ENCODE measurements at places on chromosomes 1 and 21.

GRCh38 chr1:47621977-47622376 is 184.1 kb downstream of the FOXD2 start:
- DNase-seq = peak; percentile 20

- peak; percentile 75 for DNase-seq
These were observed 29.0 kb downstream of the DHCR24 start for GRCh38 chr1:54857746-54858561.

DNA sequence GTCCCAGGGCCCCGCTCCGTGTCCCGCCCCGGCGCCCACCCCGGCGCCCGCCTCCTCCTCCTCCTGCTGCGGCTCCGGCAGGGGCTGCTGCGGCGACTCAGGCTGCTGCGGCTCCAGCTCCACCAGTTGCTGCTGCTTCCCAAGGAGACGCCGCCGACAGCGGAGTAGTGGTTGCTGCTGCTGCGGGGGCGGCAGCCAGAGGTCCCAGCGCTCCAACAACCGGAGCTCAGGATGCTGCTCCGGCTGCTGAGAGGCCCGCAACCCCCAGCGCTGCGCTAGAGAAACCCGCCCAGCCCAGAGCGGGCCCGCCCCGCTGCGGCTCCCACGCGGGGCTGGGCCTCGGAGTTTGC is 1.1 kb downstream of the CRCT1 start:
- peak; percentile 5 for DNase-seq

DNA sequence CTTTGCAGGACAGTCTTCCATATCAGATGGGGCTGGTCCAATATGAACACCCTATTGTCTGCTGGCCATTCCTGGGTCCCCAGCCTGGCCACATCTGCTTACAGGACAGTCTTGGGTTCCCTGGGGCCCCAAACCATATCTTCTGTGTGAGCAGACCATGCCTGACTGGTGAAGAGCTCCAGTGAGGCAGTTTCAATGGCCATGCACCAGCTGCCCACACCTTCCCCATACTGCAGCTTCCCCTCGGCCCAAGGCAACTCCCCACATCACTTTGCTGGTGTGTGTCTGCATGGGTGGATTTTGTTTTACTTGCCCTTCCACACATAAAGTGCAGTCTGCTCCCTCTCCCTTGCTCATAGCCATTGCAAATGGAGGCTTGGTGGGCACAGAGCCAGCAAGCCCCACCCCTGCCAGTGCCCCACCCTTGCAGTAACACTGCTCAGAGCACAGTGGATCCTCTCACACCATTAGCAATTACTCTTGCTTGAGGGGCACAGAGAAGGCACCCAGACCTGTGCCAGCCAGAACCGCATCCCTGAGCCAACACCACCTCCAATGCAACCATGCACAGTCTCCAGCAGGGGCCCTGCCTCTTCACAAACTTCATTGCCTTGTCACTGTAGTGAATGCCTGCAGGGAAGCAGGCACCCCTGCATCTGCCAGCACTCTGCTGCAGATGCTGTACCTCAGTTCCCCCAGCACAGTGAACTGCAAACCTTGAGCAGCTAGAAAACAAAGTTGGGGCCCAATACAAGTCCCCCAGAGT is 474.5 kb upstream of the BEND5 start:
- no peak for DNase-seq

DNA sequence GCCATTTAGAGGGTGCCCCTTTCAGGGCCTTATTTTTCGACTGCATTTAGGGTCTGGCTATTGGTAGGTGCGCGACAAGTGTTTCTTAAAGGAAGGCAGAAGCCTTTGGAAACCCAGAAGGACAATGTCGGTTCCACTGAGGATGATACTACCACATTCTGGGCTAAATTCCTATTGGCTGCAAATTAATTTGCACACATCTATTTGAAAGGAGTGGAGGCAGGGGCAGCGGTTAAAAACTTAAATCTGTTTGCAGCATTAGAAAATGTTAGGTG is 1.1 kb downstream of the PATJ start:
- DNase-seq = no peak

- DNase-seq = peak; percentile 60
These were observed 26.9 kb upstream of the CCN1 start for GRCh38 chr1:85553416-85554335.

- peak; percentile 87 for DNase-seq
These were observed 180.6 kb upstream of the EDN2 start for GRCh38 chr1:41664861-41665640.

DNA sequence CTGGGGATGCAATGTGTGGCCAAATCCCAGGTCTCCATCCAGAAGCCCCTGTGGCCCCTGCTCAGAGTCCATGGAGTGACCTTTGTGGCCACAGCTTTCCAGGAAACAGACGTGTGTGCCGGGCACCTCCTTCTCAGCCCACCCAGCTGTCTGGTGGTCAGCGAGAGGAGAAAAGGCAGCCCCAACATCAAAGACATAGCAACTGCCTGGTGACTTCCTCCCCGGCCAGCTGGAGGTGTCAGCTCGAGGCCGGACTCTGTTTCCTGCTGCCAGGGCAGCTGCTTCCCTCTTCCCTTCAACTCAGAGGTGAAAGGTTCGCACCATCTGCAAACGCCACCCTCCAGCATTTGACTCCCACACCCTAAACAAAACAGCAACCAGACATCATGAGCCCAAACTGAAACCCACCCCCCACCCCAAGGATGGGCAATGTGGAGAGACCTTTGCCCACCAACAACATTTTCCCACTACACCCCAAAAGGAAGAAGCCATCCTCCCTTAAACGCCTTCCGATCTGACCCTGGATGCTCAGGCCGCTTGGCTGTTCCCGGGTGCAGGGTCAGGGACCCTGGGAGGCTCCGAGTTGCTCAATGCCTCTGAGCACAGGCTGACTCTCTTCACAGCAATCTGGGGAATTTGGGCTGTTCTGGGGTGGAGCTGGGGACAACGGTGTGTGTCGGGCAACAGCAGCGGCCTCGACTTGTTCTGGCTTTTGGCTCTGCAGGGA is 162.3 kb downstream of the PSMG1 start:
- DNase-seq = peak; percentile 89

- peak; percentile 96 for DNase-seq
These were observed at the start of gene ZNF669 for GRCh38 chr1:247103859-247104591. Gene ZNF669 (minus strand): TSS chr1:247104356. CDS start chr1:247104199, 157 bp downstream.

DNA sequence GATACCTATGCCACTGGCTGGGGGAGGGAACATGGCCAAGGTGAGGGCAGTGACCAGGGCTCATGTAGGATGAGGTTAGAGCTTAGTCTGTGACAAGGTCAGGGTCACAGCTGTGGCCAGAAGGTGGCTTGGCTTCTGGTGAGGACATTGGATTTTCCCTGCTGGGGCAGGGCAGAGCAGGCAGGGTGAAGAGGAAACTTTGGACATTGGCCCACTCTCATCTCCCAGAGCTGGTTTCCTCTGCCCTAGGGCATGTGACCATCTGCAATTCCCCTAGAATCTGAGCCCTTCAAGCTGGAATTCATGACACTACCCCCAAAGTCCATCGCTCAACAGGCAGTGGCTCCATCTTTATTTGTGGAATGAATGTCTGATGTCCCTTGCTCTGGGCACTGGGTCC is 5.3 kb downstream of the DMBX1 start:
- no peak for DNase-seq

- DNase-seq = no peak
These were observed 8.3 kb upstream of the KANK4 start for GRCh38 chr1:62327360-62328055.

- no peak for DNase-seq
These were observed 390.3 kb upstream of the NFIA start for GRCh38 chr1:60692031-60692430.

DNA sequence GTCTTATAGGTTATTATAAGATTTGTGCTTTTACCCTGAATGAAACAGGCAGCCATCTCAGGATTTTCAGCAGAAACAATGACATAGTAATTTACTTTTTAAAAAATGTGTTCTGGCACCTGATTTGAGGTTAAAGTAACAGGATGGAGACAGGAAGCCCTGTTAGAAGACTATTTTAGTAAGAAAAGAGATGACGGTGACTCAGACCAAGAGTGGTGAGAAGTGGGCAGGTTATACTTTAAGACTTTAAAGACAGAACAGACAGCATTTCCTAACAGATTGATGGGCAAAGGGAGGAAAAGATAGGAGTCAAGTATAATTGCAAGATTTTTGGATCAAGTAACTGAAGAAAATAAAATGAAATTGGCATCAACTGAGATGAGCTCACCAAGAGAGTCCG is 436.8 kb upstream of the NR5A2 start:
- no peak for DNase-seq

DNA sequence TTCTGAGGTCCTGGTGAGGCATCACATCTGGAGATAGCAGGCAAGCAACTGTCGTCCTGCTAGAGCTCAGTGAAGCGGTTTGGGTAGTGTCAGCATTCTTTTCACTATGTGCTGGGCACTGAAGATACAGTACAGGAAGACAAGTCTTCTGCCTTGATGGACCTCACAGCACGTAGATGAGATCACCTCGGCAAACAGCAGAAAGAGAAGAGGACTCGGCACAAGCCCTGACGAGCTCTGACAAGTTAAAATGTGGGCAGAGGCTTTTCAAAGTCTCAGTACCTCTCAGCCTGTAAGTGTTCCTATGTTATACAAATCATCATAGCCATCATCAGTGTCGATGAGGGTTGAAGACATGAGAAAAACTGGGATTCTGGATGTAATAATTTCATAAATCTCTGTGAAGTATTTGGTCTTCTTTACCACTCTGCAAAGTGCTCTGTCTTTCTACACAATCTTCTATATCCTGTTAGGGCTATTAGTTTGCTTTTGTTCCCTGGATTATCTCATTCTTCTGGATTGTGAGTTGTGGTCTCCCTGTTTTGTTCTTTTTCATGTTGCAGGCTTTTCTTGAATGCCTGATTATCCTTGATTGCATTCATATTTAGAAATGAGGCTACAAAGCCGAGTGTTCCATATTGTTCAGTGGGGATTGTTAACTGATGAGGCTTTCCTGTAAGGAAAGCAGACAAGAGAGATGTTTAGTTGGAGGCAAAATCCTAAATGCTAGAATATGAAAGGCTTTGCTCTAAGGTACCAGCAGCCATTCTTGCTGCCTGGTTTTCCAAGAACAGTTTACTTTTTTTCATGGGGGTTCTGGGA is 24.2 kb downstream of the MAEL start:
- no peak for DNase-seq

GRCh38 chr1:221937155-221937953 is 195.5 kb upstream of the DUSP10 start:
- DNase-seq = no peak

DNA sequence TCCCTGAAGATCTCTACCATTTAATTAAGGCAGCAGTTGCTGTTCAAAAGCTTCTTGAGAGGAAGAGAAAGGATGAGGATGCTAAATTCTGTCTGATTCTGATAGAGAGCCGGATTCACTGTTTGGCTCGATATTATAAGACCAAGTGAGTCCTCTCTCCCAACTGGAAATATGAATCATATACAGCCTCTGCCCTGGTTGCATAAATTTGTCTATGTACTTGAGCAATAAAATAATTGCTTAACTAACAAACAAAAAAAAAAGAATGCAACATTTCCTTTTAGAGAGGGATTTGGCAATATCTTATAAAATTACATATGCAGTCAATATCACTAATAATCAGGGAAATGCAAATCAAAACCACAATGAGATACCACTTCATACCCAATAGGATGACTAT is 26.8 kb downstream of the ALDH9A1 start:
- no peak for DNase-seq

DNA sequence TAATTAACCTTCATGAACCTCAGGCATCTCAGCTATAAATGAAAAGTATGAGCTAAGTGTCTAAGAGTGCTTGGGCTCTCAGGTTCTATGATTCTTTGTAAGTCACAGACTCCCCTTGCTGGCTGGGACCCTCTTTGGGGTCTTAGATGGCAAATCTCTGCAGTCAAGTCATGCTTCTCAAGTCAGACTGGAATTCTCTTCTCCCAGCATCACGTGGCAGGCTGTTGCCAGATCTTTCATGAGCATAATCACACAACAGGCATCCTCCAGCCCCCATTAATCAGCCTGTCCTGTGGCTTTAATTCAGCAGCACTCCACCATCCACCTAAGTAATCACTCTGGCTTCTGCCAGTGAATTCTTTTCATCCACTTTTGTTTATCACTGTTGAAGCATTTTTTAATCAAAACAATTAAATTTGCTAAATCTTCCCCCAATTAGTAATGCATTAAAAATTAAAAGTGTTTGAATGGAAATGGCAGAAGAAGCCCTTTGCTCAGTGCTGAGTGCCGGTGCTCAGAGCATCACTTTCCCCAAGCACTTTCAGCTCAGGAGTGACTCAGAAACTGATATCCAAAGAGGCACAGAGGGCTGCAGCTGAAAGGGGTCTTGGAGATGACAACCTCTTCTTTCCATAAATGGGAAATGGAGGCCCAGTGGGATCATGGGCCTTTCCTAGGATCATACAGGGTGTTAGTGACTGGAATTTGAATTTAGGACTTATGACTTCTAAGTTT is 50.2 kb downstream of the C8A start:
- DNase-seq = peak; percentile 66

DNA sequence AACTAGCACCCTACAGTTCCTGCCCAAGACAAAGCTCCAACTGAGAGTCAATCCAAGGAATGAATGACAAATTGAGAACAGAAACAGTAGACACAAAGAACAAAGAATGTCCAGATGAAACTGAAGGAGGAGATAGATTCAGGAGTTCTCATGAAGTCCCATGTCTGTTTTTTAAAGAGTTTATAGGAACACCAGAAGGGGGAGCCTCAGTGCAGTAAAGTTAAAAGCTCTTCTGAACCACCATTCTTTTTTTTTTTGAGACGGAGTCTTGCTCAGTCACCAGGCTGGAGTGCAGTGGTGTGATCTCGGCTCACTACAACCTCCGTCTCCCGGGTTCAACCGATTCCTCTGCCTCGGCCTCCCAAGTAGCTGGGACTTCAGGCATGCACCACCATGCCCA is 323.6 kb downstream of the MRPL39 start:
- DNase-seq = peak; percentile 48

- DNase-seq = no peak
These were observed 97.5 kb downstream of the SEC16B start for GRCh38 chr1:177872308-177872900.

- DNase-seq = peak; percentile 47
These were observed 22.1 kb upstream of the SH3D21 start for GRCh38 chr1:36284061-36284460.

DNA sequence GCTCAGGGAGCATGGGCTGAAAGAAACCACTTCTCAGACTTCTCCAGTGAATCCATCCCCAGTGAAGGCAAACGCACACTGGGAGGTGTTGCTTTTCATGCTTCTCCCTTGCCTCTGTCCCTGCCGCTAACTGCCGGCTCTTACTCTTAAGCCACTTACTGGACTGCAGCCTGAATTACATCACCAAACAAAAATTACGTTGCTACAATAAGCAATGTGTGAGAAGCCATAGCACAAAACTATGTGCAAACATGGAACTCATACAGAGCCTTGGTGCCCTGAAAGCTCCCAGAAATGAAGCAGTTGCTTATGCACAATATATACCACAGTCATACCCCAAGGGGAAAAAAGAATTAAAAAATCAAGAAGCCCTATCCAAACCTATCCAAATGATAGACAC is 375.2 kb downstream of the KCNH1 start:
- DNase-seq = peak; percentile 28

- DNase-seq = peak; percentile 45
These were observed 18.0 kb downstream of the PTPRU start for GRCh38 chr1:29254346-29254745.
